T-helper 2 cell treated with Interferon-gamma antibody and Interleukin-4, amounts not matched to agents 5 μg/mL and 100 μg/mL, for 36 hours (primary cell): ENCODE measurements at places on chromosomes 6 and 20.
A peak's percentile ranks its signal among the peaks of the same experiment; 100 is the strongest.

DNA sequence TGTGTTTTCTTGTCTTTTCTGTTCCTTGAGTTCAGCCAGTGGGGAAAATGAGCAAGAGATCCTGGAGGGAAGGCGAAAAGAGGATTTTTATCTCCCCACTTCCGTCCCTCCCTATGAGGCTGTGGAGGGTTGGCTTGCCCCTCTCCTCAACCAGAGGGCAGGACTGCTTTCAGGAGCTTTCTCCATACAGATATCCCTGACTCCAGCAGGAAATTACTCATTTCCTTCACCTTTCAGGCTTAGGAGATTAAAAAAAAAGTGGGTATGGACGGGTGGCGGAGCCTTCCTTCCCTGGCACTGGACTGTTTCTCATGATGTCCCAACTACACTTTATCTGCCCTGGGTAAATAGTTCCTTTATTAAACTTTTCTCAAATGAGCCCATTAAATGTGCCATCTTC lies 241.2 kb downstream of the FRK start:
- DNase-seq = no peak

GRCh38 chr20:63318391-63319163 lies 25.6 kb downstream of the COL20A1 start:
- no peak for DNase-seq

GRCh38 chr6:13267142-13267651 lies 61.1 kb downstream of the TBC1D7 start:
- peak; percentile 17 for DNase-seq

- no peak for DNase-seq
Observed at GRCh38 chr6:1348675-1349074, 36.8 kb downstream of the FOXQ1 start.

DNA sequence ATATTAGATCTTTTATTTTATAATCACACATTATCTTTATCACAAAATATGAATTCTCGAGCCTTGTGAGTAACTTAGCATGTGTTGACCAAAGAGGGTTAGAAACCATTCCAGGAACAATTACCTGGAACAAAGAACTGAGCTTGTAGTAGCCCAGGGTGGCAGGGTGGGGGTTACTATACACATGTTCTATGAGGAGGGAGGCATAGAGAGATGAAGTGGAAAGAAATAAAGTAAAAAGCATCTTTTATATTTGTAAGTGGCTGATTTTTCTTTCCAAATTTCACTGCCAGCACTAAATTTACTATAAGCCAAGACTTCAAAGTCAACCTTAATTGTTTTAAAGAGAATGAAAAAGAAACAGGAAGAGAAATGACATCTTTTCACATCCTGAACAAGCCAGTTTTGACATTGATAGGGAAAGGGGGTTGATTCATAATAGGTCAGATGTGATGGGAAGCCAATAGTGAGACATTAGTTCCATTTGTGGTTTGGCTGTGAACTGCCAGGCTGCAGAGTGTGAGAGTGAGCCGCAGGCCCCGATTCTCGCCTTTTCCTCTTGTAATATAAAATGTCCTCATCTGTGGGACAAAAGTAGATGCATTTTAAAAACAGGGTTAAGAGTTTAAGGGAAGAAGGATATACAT lies 52.7 kb upstream of the MYB start:
- peak; percentile 77 for DNase-seq

DNA sequence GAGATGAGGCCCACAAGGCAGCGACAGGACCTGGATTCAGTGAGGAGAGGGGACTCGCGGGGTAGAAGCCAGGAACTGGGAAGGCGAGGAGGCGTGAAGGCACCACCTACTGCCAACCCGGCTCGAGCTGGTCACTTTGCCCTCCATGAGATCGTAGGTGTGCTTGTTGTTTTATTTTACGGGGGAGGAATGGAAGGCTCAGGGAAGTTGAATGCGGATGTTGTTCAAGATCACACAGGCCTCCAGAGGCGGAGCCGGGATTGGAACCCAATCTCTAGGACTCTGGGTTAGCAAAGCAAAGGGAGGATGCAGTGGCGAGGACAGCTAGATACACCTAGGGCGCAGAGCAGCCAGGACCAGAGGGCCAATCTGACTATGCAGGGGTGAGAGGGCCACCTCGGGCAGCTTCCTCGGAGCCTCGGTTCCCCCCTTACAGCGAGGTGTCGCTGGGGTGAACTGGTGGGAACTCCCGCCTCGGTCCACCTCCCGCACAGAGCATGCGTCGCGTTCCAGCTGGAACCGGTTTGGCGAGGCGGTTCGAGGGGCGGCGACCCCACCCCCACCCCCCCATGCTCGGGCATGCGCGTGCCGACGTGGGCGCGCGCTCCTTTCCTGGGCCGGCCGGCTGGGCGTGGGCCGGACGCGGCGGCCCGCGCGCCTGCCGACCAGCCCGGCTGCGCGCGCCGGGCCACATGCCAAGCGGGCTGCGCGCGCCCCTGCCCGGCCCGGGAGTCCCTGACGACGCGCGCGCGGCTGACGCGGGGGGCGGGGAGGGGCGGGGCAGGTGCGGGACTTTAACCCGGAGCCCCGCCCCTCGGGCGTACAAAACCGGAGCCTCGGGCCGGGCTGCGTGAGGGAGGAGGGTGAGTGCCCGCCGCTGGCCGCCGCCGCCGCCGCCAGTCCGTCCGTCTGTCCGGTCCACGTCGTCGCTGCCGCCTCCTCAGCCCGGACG lies 80.4 kb upstream of the MYL9 start:
- DNase-seq = peak; percentile 85

DNA sequence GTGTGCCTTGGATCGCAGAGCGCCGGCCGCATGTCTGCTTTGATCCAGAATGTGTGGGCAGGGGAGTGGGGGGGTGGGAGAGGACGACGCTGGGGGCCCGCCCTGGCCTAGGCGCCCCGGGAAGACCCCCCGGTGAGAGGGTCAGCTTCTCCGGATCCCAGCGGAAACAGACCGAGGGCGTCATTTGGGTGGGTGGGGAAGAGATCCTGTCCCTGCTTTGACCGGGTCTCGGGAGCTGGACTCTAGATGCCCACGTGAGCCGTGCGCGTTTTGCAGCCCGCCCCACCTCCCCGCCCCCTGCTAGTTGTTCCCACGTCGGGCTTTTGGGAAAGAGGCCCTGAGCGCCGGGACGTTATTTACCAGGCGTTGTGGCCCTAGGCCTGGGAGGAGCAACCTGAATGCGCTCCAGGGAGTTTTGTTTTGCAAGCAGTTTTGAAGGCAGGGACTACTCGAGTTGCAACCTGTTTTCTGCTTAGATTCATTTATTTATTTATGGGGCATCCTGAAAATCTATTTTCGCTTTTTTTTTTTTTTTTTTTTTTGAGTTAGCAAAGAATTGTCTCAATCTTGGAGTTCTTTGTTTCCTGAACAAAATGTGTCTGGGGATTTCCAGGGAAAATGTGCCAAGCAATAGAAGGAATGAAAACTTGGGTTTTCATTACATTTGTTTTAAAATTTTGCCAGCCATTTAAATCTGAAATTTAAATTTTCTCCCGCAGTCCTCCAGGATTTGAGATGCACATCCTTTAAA lies 1.6 kb downstream of the DSP start:
- DNase-seq = no peak

- DNase-seq = no peak
Observed at GRCh38 chr6:2033544-2033943, 211.9 kb downstream of the GMDS start.

DNA sequence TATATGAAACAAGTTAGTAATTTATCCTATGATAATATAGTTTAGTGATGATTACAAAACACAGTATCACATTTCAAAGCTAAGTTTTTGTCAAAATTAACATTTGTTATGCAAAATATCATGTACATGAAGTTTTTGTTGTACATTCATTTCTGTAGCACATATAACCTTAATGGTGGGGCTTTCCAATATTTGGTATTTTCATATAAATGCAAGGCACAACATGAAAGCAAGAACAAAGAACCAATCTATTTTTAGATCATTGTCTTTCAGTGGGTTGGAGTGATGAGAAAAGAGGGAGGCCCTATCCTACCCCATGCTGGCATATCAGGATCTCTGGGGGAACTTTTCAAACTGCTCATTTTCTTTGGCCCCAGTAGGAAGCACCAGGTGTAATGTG lies 53.4 kb downstream of the FAM83B start:
- no peak for DNase-seq

DNA sequence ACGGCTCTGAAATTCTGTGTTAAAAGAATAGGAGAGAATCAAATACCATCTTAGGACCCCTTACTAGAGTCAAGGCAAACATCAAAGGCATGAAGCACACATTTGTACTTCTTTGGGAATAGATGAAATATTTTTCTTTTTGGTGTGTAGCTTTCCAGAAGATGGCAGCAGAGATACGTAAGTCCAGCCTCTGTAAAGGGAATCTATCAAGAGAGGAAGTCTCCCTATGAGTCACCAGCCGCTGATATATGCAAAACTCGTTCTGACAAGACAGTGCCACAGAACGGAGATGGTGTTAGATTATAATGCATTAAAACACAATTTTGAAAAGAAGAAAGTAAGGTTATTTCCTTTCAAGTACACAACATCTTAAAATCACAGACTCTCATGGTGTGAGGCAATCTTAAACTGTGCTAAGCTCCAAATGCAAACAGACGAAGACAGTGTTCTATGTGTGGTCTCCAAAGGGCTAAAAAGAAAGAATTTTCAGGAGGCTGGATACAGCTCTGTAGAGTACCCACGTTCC lies 120.0 kb upstream of the AGPAT4 start:
- DNase-seq = peak; percentile 70

- DNase-seq = no peak
Observed at GRCh38 chr20:24357177-24357576, 112.3 kb upstream of the SYNDIG1 start.

DNA sequence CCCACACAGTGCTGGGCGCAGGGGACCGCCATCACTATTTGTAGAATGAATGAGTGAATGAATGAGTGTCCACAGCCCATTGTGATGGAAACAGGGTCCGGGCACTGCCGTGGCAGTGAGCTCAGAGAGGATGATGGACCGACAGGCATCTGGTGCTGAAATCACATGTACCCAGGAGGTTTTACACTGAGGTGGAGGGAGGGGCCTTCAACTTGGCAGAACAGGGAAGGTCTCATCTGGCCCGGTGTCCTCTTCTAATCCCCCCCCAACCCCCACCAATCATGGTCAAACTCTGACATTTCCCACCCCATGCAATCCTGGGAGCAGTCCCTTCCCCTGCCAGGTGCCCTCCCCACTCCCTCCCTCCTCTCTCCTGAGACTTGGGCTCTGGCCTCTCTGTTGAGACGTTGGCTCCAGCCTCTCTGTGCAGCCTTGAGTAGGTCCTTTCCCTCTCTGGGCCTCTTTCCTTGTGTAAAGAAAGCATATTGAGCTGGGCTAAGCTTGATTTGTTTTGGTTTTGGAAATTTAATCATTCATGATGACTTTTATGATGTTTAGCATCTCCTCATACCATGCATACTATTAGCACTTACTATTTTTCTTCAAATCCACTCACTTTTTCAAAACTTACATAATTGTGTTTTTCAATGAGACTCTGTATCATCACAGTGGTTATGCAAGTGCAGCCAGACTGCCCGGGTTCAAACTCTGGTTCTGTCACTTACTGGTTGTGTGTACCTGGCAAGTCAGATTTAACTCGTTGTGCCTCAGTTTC lies 10.8 kb downstream of the KIAA1755 start:
- no peak for DNase-seq

GRCh38 chr6:142947714-142948480 lies 2.9 kb upstream of the HIVEP2 start:
- no peak for DNase-seq
